Stimulated activated CD4-positive, alpha-beta T cell treated with anti-CD3 and anti-CD28 coated beads, Interleukin-4, amount 100 ng/mL, for 24 hours (primary cell): ENCODE measurements at places on chromosomes 4 and X.

DNA sequence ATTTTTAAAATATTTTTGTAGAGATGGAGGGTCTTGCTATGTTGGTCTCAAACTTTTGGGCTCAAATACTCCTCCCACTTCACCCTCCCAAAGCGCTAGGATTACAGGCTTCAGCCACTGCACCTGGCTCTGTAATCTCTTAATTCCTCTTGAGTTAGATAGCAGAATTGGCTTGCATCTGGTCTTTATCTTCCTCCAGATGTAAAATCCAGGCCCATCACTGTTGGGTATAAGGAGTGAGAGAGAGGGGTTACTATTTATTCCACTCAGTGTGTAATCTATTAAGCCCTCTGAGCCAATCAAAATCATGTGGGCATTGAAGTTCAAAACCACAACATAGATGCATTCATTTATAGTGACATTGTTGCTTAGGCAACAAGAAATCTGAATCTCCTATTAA, 33.9 kb downstream of the ANK2 start:
- no peak for DNase-seq

GRCh38 chr4:53489279-53489889, 101.9 kb downstream of the LNX1 start:
- DNase-seq: no peak

- no peak for DNase-seq
Measured at GRCh38 chr4:113884655-113885054, 94.8 kb downstream of the ARSJ start.

GRCh38 chr4:23083391-23083790, 390.7 kb downstream of the GBA3 start:
- DNase-seq: no peak

DNA sequence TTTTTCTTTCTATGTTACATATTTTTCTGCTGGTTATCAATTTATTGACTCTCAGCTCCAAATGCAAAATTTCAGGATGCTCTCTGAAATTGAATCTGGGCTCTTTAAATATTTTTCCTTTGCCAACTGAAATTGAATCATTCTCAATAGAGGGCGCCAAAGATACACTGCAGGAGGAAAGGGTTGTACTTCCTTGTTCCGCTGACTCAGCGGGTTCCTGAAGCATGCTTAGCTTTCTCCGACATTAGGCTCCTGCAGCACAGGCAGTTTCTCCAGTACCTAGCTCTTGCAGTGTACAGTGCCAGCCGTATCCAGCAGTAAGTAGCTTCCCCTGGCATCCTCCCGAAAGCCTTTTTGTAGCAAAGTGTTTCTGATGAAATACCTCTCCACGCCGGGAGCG, 28.8 kb upstream of the CFAP47 start:
- no peak for DNase-seq

DNA sequence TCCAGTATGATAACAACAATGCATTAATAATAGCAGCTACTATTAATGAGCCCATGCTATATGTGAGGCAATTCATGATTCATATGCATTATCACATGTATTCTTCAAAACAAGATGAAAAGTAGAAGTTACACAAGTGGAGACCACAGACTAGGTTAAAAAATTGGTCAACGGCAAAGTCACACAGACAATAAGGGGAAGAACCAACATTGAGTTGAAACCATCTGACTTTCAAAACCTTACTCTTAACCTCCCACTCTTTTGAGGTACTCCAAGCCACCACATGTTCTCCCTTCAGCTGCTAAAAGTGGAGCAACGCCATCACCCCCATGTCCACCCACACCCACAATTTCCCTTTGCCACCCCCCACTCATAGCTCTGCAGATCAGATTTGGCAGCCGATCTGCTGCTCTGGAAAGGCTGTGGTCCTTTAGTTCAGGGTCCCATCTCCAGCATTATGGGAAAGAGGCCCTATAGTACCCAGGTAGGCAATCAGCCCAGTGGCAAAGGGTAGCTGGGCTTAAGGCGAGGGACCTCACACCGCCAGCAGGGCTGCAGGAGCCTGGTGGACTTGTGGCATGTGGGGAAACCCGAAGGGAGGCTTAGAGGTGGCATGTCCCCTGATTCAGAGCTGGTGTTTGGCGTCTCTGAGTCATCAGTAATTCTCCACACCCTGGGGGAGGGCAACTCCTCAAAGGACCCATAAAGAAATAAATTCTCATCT, 33.5 kb upstream of the CYBB start:
- peak; percentile 18 for DNase-seq

- no peak for DNase-seq
Measured at GRCh38 chr4:40837094-40837870, 87.5 kb downstream of the NSUN7 start.

DNA sequence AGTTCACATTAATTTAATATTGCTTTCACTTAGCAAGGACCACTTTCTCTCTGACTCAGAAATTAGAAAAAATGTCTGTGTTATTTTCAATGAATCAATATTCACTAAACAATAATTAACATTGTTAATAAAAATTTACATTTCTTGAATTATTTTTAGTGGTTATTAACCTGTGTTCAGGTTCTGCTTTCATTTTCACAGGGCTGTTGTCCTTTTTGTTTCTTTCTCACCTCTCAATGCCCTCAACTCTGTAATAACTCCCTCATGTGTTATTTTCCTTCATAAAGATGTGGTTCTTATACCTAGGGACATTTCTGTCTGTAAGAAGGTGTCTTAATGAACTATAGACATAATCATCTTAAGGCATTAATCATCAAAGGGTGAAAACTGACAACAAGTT, 43.1 kb upstream of the PRR27 start:
- no peak for DNase-seq

DNA sequence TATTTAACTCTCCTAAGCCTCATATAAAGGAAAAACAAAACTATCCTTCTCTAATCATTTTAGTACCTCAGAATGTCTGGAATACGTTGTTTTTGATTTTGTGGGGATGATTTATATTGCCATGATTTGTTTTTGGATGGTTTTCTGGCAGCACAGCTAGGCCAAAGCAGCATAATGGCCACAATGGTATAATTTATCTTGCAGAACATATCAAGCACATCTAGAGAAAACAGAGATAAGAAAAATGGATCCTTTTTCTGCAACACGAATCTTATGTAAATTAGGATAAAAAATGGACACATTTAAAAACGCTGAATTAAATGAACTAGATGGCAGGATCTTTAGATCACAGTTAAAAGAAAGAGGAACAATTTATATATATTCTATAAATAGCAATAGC, 269.9 kb upstream of the FAT4 start:
- DNase-seq: no peak

GRCh38 chr4:126532527-126532926, 1100.2 kb upstream of the INTU start:
- no peak for DNase-seq

DNA sequence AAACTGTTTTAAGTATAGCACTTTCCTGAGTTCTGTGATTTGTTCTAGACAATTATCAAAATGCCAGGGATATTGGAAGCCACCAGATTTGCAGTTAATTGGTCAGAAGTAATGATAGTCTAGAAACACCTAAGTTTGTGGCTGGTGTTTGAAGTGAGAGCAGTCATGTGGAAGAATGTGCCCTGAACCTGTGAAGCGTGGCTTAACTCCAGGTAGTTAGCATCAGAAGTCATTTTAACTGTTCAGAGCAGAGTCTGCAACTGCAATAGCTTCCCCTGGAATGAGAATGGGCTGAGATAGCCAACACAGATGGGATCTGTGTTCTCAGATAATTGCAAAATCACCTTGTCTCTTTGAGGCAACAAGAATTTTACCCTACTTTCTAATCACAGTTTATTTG, 255.1 kb upstream of the GK2 start:
- DNase-seq: no peak

DNA sequence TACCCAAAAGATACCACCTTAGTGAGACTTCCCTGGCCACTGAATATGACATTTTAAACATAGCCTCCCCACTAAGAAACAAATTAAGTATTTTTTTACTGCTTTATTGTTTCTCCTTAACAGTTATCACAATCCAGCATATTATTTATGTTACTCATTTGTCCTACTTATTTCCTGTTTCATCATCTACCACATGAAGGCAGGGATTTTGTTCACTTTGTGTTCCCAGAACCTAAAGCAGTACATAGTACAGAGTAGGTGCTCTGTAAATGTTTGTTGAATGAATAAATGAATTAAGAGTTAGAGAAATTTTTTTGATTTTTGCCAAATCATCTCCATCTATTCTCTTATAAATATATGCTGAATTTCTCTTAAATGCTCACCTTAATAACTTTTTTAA, 318.4 kb upstream of the GIMD1 start:
- no peak for DNase-seq

- DNase-seq: no peak
Measured at GRCh38 chr4:165874072-165874790, 1.2 kb downstream of the TLL1 start.

GRCh38 chr4:70703619-70704214, 15.4 kb downstream of the UTP3 start:
- no peak for DNase-seq

DNA sequence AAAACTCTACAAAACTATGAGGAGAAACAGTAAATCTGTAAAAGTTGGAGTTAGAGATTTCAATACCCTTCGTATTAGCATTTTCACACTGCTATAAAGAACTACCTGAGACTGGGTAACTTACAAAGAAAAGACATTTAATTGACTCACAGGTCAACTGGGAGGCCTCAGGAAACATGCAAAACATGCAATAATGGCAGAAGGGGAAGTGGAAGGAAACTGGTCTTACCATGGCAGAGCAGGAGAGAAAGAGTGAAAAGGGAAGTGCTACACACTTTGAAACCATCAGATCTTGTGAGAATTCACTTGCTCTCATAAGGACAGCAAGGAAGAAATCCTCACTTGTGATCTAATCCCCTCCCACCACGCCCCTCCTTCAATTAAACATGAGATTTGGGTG, 949.9 kb downstream of the TECRL start:
- no peak for DNase-seq

- no peak for DNase-seq
Measured at GRCh38 chr4:162959046-162959445, 207.6 kb downstream of the NAF1 start.

- DNase-seq: no peak
Measured at GRCh38 chrX:9907645-9908387, 59.3 kb upstream of the CLDN34 start.

GRCh38 chr4:56728512-56728911, 47.4 kb upstream of the HOPX start:
- DNase-seq: no peak

DNA sequence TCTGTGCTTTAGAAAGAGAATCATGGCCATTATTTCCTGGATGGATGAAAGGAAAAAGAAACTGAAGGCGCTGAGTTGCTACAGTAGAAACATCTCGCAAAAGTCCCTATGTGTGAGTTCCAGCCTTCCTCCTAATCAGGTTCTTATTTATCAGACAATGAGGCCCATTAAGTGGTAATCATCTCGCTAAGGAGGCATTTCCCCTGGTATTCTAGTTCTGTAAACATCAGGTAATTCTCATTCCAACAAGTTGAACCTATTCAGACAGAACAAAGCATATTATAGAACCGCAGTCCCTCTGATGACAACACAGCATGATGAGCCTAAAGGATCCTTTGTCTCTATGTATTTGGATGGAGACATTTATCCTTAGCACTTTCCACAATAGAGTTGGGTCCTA, 205.7 kb upstream of the MAOA start:
- DNase-seq: no peak

DNA sequence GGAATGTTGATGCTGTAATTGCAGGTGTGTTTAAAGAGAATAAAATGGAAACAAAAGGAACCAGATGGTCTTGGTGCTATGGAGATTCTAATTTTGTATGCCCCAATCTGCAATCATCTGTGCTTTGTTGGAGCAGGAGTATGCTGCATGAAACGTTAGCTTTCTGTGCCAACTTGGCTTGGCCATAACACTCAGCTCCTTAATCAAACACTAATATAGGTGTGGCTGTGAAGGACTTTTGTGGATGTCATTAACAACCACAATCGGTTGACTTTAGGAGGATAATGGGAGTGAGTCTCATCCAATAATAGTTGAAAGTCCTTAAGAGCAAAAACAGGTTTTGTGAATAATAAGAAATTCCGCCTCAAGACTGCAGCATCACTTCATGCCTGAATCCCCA, 399.2 kb downstream of the NLGN4X start:
- DNase-seq: no peak

DNA sequence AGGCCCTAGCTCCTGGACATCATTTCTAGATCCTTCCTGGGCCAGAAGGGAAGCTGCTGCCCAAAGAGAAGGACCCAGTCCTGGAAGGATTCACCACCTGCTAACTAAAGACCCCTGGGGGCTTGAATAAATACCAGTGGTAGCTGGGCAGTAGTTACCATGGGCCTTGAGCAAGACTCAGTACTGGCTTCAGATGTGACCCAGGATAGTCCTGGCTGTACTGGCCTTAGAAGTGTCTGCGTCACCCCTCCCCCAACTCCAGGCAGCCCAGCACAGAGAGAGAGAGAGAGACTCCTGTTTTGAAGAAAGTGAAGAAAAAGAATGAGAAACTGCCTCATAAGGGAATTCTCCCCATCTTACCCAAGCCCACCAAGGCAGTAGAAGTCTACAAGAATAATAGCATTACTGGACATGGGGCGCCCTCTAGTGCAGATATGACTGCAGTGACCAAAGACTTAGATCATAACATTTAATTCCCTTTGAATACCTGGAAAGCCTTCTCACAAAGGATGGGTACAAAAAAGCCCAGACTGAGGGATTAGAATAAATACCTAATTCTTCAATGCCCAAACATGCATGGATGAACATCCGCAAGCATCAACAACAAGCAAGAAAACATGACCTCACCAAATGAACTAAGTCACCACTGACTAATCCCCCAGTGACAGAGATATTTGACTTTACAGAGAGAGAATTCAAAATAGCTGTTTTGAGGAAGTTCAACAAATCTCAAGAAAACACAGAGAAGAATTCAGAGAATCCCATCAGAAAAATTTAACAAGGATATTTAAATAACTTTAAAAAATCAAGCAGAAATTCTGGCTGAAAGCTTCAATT, 171.8 kb downstream of the HNRNPD start:
- peak; percentile 66 for DNase-seq

DNA sequence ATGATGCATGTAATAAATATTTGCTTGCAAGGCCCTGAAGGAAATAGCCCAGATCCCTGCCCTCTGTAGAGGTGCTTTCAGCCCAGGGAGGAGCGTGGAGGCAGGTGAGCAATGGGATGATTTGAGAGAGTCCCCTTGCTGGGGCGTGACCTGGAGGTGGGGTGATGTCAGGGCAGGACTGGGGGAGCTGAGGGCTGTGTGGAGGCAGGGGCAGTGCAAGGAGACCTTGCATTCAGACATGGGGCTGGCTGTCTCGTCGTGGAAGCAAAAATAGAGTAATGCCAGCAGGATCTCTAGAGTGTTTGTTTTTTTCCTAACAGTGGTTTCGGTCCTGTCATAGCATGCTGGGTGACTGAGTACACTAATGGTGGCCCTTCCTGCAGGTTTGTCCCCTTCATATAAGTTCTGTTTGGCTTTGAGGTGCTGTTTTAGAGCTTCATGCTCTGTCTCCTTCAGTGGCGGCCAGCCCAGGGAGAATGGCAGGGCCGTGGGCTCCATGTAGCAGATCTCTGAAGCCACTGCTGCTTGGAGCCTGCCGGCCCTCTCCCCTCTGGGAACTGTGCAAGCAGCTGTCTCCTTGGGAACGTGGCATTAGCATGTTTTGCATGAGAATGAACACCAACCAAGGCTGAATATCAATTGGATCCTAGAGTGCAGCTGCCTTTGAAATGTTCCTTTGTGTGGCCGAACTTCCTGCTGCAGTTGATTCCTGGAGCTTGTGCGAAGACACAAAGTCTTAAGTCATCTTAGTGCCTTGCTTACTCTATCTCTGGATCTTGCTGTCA, 39.3 kb upstream of the CLDN34 start:
- DNase-seq: no peak
